ENCODE measurements at places on chromosomes 6 and 20.

GRCh38 chr6:132087391-132087790 is 136.2 kb upstream of the CCN2 start:
- DNase-seq = no peak

- DNase-seq = peak; percentile 81
These were observed 488.4 kb downstream of the PREX1 start for GRCh38 chr20:48339190-48339985.

GRCh38 chr6:142756215-142756630 is 188.8 kb downstream of the HIVEP2 start:
- DNase-seq = peak; percentile 91

GRCh38 chr20:50348096-50348495 is 157.5 kb downstream of the CEBPB start:
- no peak for DNase-seq

DNA sequence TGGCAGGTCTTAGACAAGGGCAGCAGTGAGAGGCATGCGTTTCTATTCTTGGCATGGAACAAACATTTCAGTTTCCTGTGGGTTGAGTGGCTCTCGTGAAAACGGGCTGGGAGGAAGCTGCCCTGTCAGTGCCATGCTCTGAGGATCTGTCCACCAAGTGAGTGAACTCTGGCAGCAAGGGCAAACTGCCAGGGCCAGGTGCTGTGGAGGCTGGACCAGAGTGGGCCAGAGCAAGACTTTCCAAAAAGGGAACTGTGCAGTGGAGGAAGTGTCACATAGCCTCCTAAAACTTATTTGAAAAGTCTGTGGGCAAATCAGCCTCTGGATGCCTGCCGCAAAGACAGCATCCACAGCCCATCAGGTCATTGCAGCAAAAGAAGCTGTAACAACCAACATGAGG is 44.2 kb upstream of the TAB2 start:
- no peak for DNase-seq

DNA sequence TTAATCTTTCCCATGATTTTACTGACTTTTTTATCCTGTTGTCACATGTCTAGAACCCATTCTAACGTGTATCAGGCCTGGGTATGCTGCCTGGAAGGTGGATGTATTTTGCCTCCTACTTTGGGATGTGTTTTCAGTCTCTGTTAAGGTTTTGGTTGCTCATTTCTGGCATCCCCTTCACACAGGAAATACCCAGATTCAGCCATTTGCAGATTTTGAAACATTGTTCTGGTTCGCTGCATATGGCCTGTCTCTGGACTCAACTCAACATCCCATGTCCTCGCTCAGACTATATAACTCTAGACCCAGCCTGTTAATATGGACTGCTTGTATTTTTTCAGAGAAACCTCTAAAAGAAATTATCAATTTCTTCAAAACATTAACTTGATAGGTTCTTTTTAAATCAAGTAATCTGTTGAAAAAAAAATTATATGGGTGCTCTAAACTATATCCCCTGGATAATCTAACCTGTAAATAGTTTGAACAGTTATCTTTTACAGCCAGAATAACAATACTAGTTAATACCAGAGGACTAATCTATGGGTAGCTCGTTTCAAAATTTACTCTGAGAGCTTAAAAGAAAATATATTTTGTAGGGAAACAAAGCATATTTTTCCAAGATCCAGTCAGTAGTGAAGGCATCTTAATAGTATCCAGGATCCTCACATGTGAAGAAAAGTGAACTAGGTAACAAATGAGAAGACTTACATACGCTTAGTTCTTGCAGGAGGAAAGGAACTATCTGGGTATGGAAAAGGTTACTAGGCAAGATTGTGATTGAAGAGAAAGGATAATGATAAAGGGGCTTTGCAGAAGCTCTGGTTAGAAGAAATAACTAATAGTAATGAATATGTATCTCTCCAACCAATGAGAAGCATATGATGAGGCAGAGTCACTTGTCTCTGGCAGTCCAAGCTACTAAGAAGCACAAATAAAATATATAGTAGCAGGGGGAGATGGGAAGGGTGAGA is 23.4 kb upstream of the HLA-DQB1 start:
- peak; percentile 1 for DNase-seq

DNA sequence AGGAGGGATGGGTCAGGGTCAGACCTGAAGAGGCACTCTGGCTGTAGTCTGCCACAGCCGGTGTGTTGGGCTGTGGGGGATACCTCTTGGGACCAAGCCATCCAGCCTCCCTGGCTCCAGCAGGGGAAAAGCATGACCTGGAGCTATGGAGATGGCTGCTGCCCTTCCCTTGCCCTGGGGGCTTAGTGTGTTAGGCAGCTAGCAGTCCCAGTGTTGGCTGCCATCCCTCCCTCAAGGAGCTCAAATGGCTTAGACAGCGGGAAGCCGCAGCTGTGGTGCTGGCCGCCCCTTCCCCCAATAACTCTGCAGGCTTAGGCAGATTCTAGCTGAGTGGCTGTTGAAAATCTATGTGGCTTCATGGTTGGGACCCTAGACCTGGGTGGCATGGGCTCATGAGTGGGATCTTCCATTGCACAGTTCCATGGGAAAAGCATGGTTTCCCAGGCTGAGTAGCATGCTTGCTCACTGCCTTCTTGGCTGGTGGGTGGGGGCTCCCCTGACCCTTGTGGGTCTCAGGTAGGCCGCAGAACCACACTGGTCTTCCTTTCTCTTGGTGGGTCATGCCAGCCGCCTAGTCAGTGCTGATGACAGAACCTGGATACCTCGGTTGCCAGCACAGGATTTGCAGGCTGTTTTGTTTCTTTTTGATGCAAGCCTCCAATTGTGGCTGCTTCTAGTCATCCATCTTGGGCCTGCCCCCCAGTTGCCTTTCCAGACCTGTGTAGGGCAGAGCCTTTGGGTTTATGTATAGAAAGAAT is 69.0 kb upstream of the AHI1 start:
- no peak for DNase-seq

- DNase-seq = no peak
These were observed 488.0 kb downstream of the BCKDHB start for GRCh38 chr6:80594461-80594860.

GRCh38 chr6:31737315-31737990 is 1.1 kb upstream of the CLIC1 start:
- peak; percentile 10 for DNase-seq

- DNase-seq = no peak
These were observed 10.9 kb downstream of the MOCS1 start for GRCh38 chr6:39923394-39923793.

- DNase-seq = no peak
These were observed 64.4 kb downstream of the CHMP4B start for GRCh38 chr20:33875534-33876026.

- DNase-seq = no peak
These were observed 161.6 kb downstream of the QRSL1 start for GRCh38 chr6:106790935-106791334.

GRCh38 chr6:100115407-100116101 is 121.5 kb upstream of the MCHR2 start:
- no peak for DNase-seq
